ENCODE measurements at places on chromosomes 6 and 20.

DNA sequence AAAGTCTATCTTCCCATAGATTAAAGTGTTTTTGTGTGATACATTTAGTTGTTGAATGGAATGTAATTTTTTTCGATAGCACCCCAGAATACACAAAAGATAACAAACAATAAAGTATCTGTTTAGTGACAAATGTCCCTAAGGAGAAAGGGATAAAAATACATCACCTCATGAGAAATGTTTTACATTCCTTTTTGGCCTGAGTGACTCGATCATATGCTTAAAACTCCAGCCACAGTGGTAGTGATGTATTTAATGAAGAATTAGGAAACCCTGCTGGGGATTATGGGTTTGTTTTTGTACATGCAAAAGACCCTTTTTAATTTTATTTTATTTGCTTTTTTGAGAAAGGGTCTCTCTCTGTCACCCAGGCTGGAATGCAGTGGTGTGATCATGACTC lies 4.3 kb upstream of the SGK1 start:
- DNase-seq, result no peak

GRCh38 chr20:10314198-10314597 lies 95.6 kb downstream of the SNAP25 start:
- no peak for DNase-seq

GRCh38 chr6:12555267-12555666 lies 161.3 kb upstream of the PHACTR1 start:
- DNase-seq, result no peak

DNA sequence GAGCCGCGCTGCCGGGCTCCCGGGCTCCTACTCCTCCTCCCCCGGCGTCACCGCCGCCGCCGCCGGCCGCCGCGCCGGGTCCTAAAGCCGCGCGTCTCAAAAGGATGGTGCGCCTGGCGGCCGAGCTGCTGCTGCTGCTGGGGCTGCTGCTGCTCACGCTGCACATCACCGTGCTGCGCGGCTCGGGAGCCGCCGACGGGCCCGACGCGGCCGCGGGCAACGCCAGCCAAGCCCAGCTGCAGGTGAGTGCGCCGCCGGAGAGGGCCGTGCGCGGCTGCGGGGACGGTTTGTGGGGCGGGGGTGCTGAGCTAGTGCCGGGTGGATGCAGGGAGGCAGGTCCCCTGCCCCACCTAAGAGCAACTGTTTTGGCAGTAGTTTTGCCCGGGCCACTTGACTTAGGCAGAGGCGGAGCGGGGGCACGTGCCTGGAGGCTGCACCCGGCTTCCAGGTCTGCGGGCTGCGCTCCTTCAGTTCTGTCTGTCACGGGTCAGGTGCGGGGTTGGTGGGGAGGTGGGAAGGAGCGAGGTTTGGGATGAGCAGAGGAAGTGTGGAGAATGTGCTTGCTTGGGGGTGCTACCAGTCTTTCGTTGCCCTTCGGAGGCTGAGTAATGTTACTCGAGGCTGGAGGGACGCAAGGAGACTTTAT lies 722 bp downstream of the ISM1 start:
- peak; percentile 60 for DNase-seq

DNA sequence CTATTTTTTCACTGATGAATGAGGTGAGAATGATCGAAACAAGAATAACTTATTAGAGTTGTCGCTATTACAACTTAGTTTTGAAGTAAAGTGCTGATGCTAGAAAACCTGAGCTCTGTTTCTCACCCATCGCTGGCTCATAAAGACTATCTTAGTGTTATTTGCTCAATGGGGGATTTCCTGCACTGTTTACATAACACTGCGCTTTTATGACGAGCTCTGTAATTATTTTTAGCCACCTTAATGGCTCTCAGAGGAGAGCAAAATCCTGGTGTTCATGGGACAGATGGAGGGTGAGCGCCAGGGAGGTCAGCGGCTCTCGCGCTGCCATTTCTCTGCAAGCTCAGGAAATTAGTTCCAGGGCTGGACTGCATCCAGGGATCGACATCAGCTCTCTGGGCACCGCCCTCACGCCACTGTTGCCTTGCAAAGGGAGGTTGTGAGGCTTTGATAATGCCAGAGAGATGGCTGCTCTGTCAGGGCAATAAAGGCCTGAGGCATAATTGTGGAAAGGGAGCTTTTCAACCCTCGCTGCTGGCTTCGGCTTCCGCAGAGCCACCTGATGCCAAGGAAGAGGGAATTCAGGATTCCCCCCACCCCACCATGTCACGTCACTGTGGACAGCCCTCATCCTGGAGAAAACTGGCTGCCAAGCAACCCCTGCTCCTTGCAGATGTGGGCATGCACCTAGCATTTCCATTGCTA lies 72.0 kb downstream of the DACT2 start:
- no peak for DNase-seq

- no peak for DNase-seq
Measured at GRCh38 chr6:111996144-111996865, 57.6 kb upstream of the CCN6 start.

- DNase-seq, result no peak
Measured at GRCh38 chr20:18985551-18985950, 172.0 kb downstream of the SCP2D1 start.

DNA sequence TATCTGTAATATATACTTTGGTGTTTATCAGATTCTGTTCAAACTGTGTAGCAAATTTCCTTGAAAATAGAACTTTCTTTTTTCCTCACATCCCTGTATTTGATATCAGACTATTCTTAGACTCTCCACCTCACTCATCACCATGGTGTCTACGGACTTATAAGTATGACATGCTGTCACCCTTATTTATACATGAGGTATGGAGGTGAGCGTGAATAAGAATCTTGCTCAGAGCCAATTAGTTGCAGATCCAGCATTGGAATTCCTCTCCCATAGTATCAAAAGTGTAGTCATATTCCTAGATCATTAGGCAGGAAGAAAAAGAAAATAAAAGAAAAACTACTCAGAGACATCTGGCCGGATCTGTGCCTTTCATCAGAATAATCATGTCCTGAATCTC lies 43.0 kb downstream of the TPD52L1 start:
- no peak for DNase-seq

GRCh38 chr6:46234156-46234556 lies 63.4 kb upstream of the ENPP5 start:
- no peak for DNase-seq

- DNase-seq, result no peak
Measured at GRCh38 chr20:24033151-24033550, 44.6 kb upstream of the GGTLC1 start.

DNA sequence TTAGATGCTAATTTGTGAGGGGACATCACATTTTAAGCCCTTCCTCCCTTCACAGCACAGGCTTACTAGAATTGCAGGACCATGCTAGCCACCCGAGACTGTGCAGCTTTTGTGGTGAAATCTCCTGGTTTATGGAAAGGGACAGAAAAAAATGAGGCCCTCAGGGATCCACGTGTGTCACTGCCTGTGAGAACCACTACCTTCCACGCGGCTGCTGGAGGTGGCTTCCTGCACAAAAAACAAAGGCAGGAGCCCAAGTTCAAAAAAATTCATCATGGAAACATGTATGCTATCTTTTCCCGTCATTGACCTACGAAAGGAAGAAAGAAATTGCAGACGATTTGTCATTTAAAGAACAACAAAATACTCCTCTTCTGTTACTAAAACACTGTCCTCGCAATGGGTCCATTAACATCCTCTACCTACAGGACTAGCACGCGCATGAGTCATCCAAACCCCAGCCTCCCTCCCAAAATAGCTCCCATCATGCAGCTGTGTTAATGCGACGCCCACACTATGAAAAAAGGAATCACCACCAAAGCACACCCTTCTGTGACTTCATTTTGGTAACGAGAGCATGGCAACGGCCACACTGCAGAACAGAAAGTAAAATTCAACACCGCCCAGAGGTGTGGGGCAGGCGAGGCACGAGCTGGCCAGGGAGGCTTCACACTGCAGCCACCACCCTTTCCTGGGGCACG lies 45.7 kb downstream of the RAMACL start:
- no peak for DNase-seq

DNA sequence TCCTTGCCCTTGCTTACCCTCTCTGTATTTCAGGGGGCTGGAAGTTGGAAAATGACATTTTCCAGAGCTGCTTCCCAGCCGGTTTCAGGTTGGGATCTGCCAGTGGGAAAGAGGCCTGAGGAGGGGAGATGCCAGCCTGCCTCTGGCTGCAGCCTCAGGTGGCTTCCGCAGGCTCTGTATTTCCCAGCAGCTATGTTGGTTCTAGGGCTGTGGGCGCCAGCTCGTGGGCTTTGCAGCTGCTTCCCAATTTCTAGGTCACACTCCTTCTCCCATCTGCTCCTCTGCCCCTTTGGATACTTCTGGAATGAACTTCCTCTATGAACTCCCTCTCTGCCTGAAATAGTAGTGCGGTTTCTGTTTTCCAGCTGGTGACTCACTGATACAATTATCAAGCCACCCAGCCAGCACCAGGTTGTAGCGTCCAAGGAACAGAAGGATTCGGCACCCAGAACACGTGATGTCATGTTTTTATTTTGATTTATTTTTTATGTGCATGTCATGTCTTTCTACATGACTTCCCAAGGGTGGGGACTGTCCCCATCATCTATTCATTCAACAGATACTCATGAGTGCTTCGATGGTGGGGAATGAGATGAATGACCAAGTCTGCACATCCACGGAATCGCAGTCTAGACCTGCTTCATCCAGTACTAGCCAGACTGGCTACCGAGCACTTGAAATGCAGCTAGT lies 38.0 kb downstream of the TGM2 start:
- DNase-seq, result peak; percentile 93

DNA sequence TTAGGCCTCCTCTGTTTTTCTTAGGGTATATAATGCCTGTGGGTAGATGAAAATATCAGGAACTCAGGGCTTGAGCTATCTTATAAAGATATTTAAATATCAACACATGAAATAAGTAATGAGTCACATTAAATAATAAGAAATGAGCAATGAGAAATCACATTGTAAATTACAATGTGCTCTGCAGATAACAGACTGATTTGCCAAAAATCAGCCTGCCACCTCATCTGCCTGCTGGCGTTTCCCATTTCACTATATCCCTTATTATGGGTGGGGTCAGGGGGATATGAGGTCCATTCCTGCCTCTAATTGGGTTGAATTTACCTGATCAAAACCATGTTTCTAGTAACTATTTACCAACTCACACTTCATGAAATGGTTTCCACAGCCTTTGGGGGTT lies 335.2 kb downstream of the CDC5L start:
- DNase-seq, result no peak

DNA sequence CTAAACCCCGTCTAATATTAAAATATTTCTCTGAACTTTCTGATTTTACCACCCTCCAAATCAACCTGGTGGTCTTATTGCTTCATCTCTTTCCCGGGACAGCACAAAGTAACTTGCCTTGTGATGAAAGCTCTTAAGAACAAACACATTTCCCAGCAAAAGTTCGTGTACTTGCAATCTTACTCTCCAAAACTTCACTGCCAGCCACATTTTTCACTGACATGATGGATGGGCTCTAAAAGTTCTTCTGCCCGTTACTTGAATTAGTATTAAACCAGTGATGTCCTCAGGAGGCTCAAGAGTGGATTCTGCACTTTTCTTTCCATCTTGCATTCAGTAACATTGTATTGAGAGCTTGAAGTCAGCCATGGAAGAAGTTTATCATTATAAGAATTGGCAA lies 731.6 kb upstream of the GJE1 start:
- DNase-seq, result no peak

DNA sequence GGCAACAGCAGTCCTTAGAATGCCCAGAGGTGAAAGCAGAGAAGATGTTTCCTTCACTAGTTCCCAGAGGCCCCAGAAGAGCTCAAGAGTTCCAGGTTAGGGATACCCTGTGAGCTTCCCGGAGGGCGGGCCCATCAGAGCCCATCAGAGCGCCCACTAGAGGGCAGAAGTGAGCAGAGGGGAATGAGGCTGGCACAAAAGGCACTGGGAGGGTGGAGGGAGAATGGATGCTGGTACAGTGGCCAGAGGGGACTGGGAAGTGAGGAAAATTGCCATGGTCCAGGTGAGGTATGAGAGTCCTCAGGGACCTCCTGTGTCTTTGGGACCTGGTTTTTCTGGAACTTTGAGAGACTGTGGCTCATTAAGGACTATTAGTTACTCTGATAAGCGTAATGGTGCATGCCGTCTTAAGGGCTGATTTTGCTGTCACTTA lies 57.3 kb downstream of the LINC00237 start:
- DNase-seq, result peak; percentile 20

DNA sequence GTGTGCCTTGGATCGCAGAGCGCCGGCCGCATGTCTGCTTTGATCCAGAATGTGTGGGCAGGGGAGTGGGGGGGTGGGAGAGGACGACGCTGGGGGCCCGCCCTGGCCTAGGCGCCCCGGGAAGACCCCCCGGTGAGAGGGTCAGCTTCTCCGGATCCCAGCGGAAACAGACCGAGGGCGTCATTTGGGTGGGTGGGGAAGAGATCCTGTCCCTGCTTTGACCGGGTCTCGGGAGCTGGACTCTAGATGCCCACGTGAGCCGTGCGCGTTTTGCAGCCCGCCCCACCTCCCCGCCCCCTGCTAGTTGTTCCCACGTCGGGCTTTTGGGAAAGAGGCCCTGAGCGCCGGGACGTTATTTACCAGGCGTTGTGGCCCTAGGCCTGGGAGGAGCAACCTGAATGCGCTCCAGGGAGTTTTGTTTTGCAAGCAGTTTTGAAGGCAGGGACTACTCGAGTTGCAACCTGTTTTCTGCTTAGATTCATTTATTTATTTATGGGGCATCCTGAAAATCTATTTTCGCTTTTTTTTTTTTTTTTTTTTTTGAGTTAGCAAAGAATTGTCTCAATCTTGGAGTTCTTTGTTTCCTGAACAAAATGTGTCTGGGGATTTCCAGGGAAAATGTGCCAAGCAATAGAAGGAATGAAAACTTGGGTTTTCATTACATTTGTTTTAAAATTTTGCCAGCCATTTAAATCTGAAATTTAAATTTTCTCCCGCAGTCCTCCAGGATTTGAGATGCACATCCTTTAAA lies 1.6 kb downstream of the DSP start:
- no peak for DNase-seq

- DNase-seq, result no peak
Measured at GRCh38 chr6:29666826-29667130, 9.9 kb downstream of the MOG start.
